K562 (cell line): ENCODE measurements at places on chromosomes 11 and 22. TPM values are rescaled to one million over a fixed set of nuclear protein-coding genes. Genes with fewer than 3 reads are reported as not detected.
A peak's percentile ranks its signal among the peaks of the same experiment; 100 is the strongest.

GRCh38 chr11:86191874-86192273 lies 52.7 kb upstream of the EED start:
- no peak overlapping the region; the same call in 2 of the 3 replicates for H3K27ac ChIP-seq
- no peaks in the 10 kb centered on the region for H3K36me3 ChIP-seq
- H3K4me1 ChIP-seq = peaks cover 14% of the 10 kb centered on the region
- no peaks in the 10 kb centered on the region for H3K27me3 ChIP-seq
- no peak for DNase-seq

GRCh38 chr22:37552524-37553163 lies 7.6 kb upstream of the CDC42EP1 start:
- no peaks in the 10 kb centered on the region for H3K36me3 ChIP-seq
- H3K27ac ChIP-seq = no peak overlapping the region; the same call in 2 of the 3 replicates
- H3K4me3 ChIP-seq = no peak overlapping the region
- peak; percentile 92 for DNase-seq
- H3K4me1 ChIP-seq = peaks cover 26% of the 10 kb centered on the region

DNA sequence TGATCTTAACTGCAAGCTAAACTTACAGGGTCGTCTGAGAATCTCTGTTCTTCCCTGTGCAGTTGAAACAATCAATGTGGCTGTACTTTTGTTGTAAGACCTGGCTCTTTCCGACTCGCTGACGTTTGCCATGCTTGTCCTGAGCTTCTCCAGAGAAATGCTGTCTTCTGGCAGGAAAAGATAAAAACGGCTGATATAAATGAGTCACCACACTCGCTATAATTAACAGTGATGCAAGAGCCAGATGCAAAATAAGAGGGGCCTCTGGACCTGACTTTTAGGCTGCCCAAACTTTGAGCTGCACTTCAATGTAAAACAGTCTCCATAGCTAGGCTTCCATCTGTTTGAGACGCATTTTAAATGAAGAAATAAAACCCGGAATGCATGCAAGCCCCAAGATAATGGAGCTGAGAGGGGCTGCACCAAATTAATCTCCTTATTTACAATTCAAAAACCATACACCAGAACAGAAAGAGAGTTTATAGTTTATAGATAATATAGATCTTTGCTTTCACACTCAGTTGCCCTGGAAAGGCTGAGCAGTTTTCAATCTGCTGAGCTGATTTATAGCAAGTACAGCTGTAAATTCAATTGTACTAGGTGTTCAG lies 48.5 kb downstream of the WT1 start:
- H3K27me3 ChIP-seq = no peaks in the 10 kb centered on the region
- H3K36me3 ChIP-seq = peaks cover 70% of the 10 kb centered on the region
- peak overlapping the region; percentile 59 for H3K27ac ChIP-seq

DNA sequence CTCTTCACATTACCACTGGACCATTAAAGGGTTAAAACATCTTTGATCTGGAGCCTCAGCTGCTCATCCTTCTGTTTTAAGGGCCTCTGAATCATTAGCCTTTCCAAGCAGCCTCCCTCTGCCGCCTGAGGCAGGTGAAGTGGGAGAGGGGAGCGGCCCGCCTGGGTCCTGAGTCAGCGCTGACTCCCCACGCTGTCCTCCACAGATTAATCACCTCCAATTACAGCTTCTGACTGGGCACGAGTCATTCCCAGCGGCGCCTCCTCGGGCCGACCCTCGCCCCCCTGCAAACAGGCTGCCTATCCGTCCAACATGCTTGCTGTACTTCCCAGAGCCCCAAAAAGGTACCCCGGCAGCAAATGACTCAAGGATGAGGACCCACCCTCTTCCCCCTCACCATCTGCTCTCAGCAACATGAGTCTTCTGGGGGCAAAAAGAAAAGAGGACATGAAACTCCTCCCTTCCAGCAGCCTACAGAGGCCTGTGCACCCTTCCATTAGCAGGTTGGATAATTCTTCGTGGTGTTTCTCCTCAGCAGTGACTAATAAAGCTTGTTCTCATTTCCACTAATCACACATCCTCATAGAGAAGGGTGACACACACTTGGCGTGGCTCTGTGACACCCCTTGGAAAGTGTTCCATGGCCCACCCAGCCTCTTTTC lies 44.3 kb upstream of the JAM3 start:
- H3K4me3 ChIP-seq = no peak overlapping the region
- peaks cover 11% of the 10 kb centered on the region for H3K27me3 ChIP-seq
- H3K27ac ChIP-seq = no peak overlapping the region
- H3K36me3 ChIP-seq = no peaks in the 10 kb centered on the region
- no peak for DNase-seq
- H3K4me1 ChIP-seq = no peaks in the 10 kb centered on the region

DNA sequence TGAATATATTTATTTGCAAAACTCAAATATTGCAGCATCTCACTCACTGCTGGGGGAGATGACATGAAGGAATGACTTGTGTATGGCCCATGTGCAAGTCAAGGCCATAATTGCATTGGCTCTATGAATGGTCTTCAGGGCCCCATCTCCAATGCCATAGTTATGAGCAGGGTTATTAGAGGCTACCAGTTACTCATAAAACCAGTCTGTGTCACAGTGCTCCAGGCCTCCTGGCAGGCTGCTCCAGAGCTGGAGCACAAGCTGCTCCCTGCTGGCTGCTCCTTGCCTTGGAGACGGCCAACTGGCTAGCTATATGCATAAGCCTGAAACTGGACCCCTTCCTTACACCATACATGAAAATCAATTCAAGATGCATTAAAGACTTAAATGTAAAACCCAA lies 145.7 kb downstream of the TRPC6 start:
- DNase-seq = no peak
- H3K4me1 ChIP-seq = no peaks in the 10 kb centered on the region

WNT7B gene
- not detected in 2 replicates for total RNA-seq

DEFB131B gene
- total RNA-seq = not detected in 2 replicates
